Activated CD4-positive, alpha-beta T cell treated with anti-CD3 and anti-CD28 coated beads, Interleukin-2, amount 10 ng/mL, durations not matched to agents 24 days and 14 days (primary cell): ENCODE measurements at places on chromosomes 12 and 14. TPM values are rescaled to one million over a fixed set of nuclear protein-coding genes. Genes with fewer than 3 reads are reported as not detected.

The GALC gene
- total RNA-seq = 7.3 and 9.3 TPM in 2 replicates

The ANO2 gene
- not detected in 2 replicates for total RNA-seq

The CLMN gene
- 1.0 and 1.1 TPM in 2 replicates for total RNA-seq

The ZDHHC22 gene
- total RNA-seq = not detected in 2 replicates

The SLC7A7 gene
- total RNA-seq = 0.40 TPM in 1 of 2 replicates, not detected in the other

The LRRC10 gene
- not detected in 2 replicates for total RNA-seq

The DNAH10 gene
- total RNA-seq = 0.14 and 0.21 TPM in 2 replicates
